Chondrocyte (in vitro differentiated cells): ENCODE measurements at places on chromosomes 12 and 14.

GRCh38 chr12:50003595-50003994 lies 21.7 kb downstream of the RACGAP1 start:
- DNase-seq: no peak

DNA sequence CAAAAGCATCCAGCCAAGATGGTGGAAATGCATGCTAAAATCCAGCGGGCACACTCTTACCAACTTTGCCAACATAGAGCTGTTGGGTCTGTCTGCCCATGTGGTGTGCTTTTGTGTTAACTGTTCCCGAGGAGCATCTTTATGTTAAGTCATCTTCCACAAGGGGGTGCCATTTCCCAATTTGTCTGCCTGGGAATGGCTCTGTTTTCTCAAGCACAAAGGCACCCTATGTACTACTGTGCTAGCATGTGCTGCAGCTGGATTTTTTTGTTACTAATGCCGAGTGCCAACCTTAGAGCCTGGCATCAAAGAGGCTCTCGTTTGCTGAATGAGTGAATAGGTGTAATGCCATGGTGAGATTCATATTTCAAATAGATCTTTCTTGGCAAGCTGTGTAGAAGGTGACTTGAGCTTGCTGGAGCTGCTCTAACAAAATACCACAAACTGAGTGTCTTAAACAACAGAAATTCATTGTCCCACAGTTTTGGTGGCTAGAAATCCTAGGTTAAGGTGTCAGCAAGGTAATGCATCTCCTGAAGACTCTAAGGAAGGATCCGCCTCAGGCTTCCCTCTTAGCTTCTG lies 74.3 kb downstream of the TRHDE start:
- no peak for DNase-seq

- DNase-seq: no peak
Observed at GRCh38 chr14:93702946-93703345, 85.3 kb downstream of the PRIMA1 start.

DNA sequence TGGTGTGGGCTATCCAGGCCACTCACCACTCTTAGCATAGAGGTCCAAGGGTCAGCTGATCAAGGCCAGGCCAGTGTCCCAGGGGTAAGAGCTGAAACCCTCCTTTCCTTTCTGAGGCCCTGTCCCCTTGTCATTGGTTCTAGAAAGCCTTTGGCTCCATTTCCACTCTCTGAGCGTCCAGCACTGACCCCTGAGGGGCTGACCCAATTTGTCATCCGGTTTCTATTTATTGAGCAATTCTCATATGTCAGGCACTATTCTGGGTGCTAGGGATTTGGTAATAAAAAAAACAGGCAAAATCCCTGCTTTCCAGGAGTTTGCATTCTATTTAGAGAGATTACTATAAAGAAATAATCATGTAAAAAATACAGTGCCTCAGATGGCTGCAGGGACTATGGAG lies 3.4 kb downstream of the KRT77 start:
- no peak for DNase-seq

GRCh38 chr14:54767139-54767431 lies 135.5 kb downstream of the GCH1 start:
- no peak for DNase-seq

- no peak for DNase-seq
Observed at GRCh38 chr14:53534841-53535240, 381.7 kb upstream of the DDHD1 start.

- no peak for DNase-seq
Observed at GRCh38 chr12:111412830-111413441, 7.2 kb downstream of the SH2B3 start.

DNA sequence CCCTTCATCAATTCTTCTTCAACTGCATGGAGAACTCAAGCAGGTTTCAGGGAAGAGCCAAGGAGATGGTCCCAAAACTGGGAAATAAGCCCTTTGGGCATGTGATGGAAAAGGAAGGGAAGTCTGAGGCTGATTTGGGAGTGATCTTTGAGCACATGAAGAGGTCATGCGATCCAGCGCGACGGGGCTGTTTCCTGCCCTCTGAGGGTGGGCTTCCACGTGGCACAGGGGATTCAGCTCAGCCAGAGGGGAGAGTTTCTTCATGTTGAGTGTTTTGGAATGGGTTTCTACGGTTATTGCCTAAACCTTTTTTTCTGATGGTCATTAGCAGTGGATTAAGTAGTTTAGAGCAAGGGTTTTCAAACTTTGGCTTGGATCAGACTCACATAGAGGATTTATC lies 30.2 kb downstream of the GPR68 start:
- DNase-seq: no peak

DNA sequence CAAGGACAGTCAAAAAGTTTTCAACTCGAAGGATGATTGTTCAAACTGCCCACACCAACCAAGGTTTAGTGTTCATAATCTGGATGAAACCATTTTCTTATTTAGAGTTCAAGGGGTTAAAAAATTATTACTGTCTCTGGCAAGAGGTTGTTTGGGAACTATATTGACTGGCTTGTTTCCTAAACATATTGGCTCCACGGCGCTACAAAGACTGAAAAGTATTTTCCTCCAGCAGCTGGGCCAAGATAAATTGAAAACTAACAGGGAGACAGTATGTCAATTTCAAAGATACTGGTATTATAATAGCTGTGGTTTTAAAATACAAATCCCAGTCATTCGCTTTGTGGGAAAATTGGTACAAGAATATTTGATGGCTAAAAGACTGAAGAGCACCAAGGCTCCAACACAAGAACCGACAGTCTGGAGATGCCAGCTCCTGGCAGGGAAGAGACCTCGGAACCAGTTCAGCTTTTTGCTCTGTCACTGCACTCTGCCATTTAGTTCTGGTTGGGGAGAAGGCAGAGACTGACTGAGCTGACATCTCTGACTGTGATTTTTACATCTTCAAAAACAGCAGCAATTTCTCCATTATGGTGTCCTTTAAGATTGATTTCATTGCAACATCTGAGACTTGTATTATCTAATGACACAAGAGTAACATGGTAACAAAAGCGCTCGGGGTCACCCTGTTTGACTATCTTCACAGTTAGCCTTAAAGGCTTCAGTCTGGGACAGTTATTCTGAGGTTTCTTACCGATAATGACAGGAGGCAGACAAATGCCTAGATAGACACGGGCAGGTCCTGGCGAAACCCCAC lies 62.0 kb downstream of the ST8SIA1 start:
- DNase-seq: no peak

GRCh38 chr12:39033782-39034181 lies 128.4 kb upstream of the CPNE8 start:
- no peak for DNase-seq

GRCh38 chr12:11959117-11959823 lies 111.5 kb upstream of the BCL2L14 start:
- DNase-seq: no peak

GRCh38 chr12:78210894-78211302 lies 380.2 kb downstream of the NAV3 start:
- DNase-seq: no peak

- no peak for DNase-seq
Observed at GRCh38 chr12:1720494-1720893, 29.6 kb downstream of the ADIPOR2 start.

DNA sequence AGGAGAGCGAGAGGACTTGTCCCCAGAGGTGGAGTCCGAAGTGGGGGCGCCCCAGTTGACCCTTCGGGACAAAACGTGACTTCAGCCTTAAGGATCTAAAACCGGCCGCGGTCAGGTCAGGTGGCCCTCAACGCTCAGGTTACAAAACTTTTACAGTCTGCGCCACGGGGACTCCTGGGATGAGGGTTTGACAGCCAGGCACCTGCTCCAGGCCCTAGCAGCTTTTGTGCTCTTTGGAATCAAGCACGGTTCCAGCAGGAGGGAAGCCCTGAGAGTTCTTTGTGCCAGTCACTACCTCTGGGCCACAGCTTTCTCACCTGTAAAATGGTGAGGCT lies 337 bp downstream of the ZC2HC1C start:
- DNase-seq: no peak

DNA sequence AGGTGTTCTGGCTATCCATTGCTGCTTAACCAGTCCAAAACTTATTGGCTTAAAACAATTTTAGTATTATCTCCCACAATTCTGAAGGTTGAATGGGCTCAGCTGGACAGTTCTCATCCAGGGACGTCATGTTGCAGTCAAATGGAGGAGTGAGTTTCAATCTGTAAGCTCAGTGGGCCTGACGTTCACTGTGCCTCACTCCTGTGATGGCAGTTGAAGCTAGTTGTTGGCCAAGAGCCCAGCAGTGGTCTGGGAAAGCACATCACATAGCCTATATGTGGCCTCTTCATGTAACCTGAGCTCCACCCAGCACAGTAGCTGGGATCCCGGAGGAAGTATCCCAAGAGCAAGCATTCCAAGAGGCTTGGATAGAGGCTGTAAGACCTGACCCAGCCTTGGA lies 40.6 kb upstream of the CDKN3 start:
- DNase-seq: no peak

DNA sequence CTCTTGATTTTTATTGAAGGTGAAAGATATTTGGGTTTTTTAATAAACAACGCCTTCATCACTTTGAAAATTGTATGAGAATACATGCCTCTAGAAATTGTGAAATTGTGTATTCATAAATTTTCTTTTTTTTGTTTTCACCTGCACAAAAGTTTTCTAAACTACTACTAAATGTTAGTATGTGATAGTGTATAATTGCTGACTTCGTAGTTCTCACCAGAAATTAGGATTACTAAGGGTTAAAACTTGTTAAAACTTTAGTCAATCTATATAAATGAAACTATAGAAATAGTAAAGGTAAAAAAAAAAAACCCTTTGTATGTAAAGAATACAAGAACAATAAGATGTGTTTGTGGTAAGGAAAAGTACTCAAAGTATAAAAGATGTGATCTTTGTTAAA lies 496.5 kb upstream of the ATP2B1 start:
- no peak for DNase-seq

DNA sequence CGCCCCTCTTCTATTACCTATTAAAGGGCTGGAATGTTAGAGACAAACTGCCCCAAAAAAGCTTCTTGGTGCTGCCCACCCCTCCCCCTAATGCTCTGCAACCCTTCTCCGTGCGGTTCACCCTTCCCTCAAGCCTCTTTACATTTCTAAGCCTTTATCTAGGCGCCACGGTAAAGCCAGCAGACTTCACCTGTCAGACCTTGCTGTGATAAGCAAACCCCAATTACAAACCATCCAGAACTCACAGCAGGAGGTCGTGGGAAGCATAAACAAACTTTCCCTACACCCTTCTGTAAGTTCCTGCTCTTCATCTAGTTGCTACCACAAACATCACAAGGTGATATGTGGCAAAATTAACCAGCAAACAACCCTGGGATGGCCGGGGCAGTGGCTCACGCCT lies 56.8 kb downstream of the MOK start:
- DNase-seq: no peak

DNA sequence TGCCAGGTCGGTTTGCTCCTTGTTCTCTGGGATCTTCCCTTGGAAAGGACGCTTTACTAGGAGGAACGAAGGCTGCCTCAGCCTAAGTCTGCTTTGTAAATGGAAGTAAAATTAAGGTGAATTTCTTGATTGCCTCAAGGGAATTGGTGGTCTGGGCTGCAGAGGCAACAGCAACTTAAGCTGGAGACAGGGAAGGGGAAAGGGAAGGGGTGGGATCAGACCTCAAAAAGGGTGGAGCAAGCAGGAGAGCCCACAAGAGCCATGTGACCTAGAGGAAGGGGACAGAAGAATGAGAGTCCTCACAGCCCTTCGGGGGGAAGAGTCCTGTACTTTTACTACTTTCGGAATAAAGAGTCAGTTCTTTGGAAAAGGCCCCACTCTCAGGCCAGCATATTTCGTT lies 147.9 kb downstream of the PPM1H start:
- no peak for DNase-seq

DNA sequence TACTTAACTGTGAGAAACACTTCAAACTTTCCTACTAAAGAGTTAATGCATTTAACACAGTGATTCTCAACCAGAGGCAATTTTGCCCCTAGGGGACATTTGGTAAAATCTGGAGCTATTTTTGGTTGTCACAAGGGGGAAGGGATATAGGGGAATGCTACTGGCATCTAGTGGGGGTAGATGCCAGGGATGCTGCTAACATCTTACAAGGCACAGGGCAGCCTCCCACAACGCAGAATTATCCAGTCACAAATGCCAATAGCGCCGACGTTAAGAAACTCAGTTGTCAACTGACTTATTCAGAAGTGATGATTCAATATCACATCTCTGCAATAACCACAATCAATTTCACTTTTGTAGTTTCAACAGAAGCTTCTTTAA lies 2.0 kb downstream of the EEA1 start:
- no peak for DNase-seq

DNA sequence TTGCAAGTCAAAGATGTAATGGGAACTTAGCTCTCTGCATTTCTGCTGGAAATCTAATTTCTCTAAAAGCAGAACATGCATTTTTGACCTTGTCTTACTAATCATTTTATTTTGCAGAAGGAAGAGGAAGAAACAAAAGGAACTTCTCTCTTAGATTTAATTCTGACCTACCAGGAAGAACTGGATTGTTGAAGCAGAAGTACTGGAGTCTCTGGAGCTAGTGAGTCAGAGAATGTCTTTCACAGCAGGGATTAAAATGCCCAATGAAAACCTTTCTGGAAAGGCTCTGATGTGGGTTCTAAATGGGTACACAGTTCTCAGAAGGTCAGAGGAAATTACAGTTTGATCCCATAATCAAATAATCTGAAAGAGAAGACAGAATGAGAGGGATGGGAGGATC lies 70.8 kb upstream of the GNG2 start:
- no peak for DNase-seq

GRCh38 chr14:45947830-45948229 lies 694.8 kb upstream of the MIS18BP1 start:
- DNase-seq: no peak

GRCh38 chr14:58878439-58879139 lies 240.8 kb downstream of the DACT1 start:
- no peak for DNase-seq

- no peak for DNase-seq
Observed at GRCh38 chr12:106878804-106879203, 76.9 kb upstream of the TMEM263 start.

DNA sequence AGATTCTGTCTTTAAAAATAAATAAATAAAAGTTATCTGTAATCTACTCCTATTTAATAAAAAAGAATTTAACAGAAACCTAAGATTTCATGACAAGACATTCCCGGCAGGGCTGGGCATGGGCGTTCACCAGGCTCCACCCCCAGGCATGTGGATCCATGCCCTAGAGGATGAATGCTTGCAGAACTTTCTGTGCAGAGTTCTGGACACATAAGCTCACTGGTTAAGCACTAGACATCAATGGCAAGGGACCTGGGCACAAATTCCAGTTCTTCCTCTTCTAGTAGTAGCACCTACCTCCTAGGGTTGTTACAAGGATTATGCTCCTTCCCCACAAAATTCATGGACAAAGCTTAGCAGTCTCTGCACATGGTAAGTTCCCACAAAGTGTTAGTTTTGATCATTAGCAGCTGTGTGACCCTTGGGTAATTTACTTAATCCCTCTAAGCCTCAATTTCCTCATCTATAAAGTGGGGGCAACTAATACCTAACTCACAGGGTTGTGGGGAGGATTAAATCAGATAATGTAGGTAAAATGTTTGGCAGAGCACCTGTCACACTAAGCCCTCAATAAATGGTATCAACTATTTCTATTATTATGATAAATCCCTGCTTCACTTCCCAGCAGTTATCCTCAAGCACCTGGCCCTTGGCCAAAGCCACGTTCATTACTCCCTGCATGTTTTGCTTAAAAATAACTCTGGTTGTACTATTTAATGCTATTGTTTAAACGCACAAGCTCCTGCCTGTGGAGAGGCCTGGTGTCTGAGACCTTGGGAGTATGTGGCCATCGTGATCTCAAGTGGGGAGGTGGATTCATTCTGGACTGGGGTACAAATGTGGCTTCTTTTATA lies 9.8 kb downstream of the GALNT6 start:
- DNase-seq: no peak
